ENCODE measurements at places on chromosomes 2 and 18.

DNA sequence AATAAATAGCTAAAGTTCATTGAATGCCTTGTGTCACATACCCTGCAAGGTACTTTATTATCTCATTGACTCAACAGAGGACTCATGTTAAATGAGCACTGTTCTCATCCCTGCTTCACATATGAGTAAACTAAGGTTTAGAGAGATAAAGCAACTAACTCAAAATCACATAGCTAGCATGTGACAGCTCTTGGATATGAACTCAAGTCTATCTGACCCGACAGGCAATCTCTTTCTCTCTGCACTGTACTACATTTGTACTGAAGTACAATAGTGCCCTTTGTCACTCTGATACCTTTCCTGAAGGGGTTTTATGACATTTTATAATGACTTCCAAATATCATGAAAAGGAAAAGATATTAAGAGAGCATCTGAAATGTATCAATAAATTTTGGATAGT lies 297.5 kb upstream of the UBE2E3 start:
- DNase-seq: no peak

DNA sequence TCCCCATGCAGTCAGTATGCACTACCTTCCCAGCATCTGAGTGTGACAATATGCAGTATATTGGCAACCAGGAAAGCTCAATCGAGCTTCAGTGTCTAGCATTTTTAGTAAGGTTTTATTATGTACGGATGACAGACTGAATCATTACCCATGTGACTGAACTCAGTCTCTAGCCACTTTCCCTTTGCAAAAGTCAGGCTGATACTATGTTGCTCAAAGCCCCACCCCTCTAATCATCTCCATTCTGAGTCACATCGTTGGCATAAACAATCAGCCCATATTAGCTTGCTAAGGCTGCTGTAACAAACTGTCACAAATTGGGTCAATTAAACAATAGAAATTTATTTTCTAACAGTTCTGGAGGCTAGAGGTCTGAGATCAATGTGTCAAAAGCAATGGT lies 25.8 kb upstream of the SRD5A2 start:
- no peak for DNase-seq

DNA sequence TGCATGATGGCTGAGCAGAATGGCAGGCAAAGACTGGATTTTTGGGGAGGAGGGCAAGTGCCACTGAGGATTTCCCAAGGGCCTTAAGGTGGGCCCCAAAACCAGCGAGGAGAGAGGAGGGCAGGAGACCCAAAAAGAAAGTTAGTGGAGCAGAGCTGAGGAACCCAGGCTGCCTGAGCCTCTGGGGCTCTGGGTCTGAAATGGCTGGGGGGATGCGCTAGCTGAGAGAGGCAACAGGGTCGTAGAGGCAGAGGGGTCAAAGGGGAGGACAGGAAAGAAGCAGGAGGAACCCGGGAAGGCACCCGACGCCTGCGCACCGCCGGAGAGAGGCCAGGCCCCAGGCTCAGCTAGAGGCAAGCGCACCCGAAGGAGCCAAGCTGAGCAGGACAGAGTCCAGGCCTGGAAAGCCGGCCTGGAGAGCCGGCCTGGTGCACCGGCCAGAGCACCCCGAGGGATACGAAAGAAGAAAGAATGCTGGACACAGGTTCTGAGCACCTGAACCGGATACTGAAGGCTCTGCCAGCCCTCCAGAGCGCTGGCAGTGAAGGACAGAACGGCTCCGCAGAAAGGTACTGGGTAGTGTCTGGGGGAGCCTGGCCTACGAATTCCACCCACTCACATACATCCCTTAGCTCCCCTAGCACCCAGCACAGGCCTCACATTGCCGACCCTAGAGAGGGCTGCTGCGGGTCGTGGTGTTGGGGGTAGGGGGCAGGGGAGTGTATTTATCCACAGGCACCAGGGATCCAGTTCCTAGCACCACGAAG lies 39.5 kb upstream of the ATP6V1B1 start:
- DNase-seq: no peak

DNA sequence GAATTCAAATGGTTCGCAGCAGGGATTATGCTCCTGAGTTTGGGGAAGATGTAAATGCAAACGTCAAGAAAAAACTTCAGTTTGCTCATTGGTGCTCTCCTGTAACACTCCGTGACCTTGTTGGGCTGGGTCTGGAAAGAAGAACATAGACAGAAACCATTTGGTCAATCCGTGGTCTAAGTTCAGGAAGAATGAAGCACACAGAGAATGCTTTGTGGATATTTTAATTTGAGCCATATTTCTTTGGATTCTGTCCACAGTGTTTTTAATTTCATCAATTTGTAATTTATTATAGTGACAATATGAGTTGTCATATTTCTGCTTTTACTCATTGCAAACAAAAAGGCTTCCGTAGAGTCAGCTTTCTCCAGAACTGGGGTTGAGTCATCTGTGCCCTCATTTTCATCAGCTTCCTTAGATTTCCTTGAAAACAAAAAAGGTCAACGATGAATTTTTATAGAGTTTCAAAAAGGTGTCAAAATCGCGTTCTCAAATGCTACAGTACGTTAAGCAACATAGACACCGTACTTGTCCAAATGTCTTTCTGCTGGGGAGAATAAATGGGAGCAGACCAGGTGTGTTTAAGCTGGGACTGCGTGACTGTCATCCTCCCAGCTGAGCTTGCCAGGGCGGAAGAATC lies 606.4 kb downstream of the RNF144A start:
- no peak for DNase-seq

DNA sequence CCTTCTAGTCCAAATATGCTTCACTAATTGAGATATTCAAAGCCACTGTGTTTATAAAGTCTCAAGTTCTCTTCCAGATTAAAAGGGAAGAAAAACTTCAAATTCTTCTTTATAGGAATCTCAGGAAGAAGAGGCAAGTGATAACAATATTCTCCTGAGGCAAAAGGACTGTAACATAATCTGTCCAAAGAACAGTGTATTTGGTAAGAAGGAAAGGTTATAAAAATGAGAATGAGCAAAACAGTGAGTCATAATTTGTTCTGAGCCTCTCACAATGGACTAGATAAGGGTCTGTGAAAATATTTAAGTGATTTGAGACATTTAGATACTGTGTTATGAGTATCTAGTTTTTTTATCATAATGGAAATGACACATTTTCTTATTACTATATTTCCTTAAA lies 44.3 kb downstream of the SNRPD1 start:
- DNase-seq: no peak

- no peak for DNase-seq
Measured at GRCh38 chr2:151575338-151575737, 158.9 kb downstream of the NEB start.

- DNase-seq: no peak
Measured at GRCh38 chr18:57373017-57373416, 20.7 kb downstream of the ST8SIA3 start.

GRCh38 chr2:239291475-239292350 lies 109.1 kb downstream of the HDAC4 start:
- no peak for DNase-seq

DNA sequence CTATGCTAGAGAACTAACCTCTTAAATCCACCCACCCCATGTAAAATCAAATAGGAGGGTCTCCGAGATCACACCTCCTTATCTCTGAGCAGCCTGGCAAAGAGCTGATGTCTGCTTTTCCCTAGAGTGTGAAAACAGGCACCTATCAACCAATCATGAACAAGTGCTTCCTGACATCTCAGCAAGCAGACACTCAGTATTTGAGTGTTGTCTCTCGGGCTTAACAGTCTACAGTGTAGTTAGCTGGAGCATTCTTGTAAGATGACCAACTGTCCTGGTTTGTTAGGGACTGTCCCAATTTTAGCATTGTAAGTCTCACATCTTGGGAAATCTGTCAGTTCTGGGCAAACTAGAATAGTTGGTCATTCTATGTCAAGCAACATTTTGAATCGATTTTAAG lies 26.4 kb downstream of the MARCHF4 start:
- no peak for DNase-seq

- no peak for DNase-seq
Measured at GRCh38 chr2:147619808-147620207, 225.0 kb upstream of the ACVR2A start.

DNA sequence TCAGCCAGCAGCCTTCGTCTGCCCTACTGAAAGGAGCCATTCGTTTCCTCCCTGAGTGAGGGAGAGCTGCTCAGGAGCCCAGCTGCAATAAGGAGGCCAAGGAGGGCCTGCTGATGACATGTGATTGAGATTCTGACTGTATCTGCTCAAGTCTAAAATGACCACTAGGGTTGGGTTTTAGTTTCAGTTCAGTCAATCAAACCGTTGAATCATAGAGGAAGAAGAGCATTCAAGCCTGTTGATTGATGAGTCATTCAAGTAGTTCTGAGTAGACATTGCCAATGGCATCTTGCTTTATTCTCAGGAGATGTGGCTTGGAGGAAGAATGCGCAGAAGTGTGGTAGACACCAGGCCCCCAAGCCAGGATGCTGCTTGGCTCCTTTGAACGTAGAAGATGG lies 19.9 kb upstream of the BCL2L11 start:
- DNase-seq: no peak

DNA sequence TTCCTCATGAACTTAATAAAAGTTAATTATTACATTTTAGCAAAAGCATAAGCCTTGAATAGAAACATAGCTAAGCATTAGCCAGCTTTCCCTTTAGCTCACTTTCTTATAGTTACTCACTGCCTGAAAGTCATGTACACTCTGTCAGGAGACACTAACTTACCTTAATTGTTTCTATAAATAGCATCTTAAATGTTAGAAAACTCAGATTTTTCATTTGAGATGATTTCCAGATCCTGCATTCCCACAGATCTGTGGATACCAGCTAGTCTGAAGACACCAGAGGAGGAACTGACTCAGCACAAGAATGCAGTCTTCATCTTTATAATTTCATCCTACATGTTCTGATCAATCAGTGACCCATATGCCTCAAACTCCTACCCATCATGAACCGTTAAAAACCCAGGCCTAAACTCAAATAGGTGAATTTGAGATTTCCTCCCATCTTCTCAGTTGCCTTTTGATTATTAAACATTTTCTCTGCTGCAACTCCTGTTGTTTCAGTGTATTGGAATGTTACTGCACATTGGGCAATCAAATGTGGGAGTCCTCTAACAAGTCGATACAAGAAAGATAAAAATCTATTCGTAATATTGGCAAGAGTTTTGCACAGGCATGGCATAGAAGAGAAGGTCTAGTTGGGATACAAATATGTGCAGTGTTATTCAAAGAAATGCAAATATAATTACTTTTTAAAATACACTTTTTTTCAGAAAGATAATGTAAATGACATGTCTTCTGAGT lies 857.4 kb upstream of the CDH2 start:
- DNase-seq: no peak

- DNase-seq: no peak
Measured at GRCh38 chr2:4408321-4408720, 704.9 kb downstream of the DCDC2C start.

GRCh38 chr2:74514368-74515270 lies at the start of gene TLX2:
TSS of gene TLX2 (plus strand) at chr2:74514450. CDS start at chr2:74514807, 357 bp downstream.
- DNase-seq: no peak

DNA sequence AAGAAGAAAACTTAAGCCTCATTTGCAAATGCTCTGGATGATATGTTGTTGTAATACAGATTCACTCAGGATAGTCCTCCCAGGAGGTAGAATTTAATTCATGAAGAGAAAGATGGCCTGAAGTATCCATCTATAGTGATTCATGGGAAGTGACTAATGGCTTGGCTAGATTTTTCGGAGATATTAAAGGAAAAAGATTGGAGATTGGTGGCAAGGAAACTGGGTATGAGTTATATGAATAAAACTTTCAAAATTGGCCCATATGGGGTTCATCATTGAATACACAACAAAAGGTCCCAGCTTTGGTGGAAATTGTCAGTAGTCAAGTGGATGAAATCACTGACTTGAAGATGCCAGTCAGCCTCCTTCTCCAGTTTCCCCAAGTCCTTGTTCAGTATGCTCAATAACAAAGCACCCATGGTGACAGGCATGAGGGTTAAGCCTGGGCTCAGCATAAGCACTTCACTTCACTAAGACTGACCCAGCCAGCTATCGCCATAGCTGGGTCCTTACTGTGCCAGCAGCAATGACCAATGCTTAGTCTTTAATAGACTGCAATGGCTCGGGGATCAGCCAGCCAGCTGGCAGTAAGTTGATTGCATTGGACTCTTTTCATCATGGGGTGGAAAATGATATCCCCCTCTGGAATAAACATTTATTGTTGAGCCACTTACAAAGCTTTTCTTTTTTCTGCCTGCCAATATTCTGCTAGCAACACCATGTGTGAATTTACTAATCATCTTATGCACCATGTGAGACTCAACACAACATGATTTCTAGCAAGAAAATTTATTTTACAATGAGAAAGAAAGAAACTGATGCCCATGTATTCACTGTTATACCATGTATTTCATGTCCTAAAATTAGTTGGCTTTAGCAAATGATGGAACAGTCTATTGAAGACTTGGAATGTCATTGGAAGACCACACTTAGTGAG lies 176.6 kb upstream of the TACR1 start:
- peak; percentile 29 for DNase-seq

DNA sequence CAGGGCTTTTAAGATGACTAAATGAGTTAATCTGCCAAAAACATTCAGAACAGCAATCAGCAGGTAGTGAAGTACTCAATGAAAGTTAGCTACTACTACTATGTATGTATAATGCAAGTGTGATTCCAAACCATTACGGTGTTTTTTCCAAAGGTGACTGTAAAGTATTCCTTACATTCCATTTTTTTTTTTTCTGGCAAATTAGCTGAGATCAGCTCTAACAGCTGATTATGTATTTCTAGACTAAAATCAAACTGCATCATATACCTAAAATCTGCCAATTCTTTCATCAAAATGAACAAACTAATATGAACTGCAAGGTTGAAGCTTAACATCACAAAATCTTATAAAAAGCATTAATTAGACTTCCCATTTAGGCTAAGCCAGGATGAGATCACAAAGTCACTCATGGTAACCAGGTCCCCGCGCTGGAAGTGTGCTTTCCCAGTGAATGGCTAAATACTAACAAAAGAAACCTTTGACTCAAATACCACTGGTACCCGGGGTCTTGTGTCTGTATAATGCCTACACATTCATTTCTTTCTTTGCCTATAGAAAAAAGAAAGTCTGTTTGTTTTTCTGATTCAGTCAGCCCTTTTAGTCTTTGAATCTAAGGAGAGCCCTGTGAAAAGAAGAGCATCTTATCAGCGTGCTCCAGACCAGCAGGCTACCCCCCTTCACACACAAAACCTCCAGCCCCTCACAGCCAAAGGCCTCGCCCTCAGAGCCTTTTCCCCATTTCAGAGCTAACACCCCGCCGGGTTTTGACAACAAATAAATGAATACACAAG lies 88.3 kb downstream of the RBMS1 start:
- DNase-seq: no peak

GRCh38 chr2:8684878-8685696 lies 3.2 kb downstream of the ID2 start:
- peak; percentile 50 for DNase-seq

DNA sequence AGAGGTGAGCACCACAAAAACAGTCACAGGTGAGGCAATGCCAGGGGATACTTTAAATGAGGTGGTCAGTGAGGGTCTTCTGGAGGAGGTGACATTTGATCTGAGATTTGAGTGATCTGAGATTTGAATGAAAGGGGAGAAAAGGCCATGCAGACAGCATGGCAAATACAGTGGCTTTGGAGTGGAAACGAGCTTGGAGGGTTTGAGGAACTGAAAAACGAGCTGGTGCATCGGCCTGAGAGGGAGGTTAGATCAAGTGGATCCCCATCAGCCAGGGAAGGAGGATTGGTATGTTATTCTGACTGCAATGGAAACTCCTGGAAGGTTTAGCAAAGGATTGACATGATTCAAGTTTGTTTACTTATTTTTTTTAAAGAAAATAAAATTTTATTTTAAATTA lies 245.1 kb downstream of the KCNS3 start:
- no peak for DNase-seq

All from nucleus accumbens (tissue), 56 donors.